NB4 (cell line): ENCODE measurements at places on chromosomes 1 and 21.

GRCh38 chr1:7558481-7558880 lies 212.6 kb upstream of the VAMP3 start:
- no peak for DNase-seq

GRCh38 chr21:41482301-41482700 lies 25.7 kb downstream of the TMPRSS2 start:
- DNase-seq: no peak

GRCh38 chr1:25898223-25899015 lies 7.8 kb downstream of the STMN1 start:
- no peak for DNase-seq

- peak; percentile 86 for DNase-seq
Measured at GRCh38 chr1:209674957-209675564, at the start of gene G0S2. Gene G0S2, plus strand, starts transcription at chr1:209675412. Its CDS starts 273 bp downstream, at chr1:209675685.

- DNase-seq: no peak
Measured at GRCh38 chr21:39390212-39390765, 41.4 kb upstream of the HMGN1 start.

- no peak for DNase-seq
Measured at GRCh38 chr1:230117694-230118093, 50.7 kb downstream of the GALNT2 start.

- DNase-seq: no peak
Measured at GRCh38 chr1:48999321-48999720, 222.6 kb upstream of the BEND5 start.

GRCh38 chr1:32774950-32775634 lies 42.1 kb downstream of the YARS1 start:
- DNase-seq: no peak

- DNase-seq: peak; percentile 11
Measured at GRCh38 chr1:157819896-157820295, at the start of gene FCRL1. Gene FCRL1, minus strand, starts transcription at chr1:157820120. Its CDS starts 83 bp downstream, at chr1:157820037.

- DNase-seq: no peak
Measured at GRCh38 chr1:39174390-39175081, 30.0 kb upstream of the MACF1 start.

DNA sequence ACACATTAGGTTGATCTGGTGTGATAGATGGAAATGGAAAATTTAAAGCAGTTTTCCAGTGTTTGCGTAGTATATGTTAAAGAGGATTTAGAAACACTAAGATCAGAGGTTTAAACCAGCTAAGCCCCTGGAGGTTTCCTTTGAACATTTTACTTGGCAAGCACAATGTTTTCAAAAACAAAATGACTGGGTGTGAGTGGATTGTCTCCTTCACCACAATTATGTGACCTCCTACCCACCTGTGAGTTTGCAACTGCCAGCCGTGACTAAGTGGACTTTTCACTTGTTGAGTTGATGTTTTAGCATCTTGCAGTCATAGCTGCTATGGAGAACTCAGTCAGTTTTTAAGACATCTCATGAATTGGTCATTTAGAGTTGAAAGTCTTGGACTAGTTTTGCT lies 4.7 kb downstream of the CCDC190 start:
- DNase-seq: no peak

- no peak for DNase-seq
Measured at GRCh38 chr21:42780617-42781016, 98.7 kb downstream of the WDR4 start.

- DNase-seq: no peak
Measured at GRCh38 chr1:11761988-11762406, at the start of gene C1orf167. Gene C1orf167, plus strand, starts transcription at chr1:11762193. Its CDS starts 2,208 bp downstream, at chr1:11764401.

DNA sequence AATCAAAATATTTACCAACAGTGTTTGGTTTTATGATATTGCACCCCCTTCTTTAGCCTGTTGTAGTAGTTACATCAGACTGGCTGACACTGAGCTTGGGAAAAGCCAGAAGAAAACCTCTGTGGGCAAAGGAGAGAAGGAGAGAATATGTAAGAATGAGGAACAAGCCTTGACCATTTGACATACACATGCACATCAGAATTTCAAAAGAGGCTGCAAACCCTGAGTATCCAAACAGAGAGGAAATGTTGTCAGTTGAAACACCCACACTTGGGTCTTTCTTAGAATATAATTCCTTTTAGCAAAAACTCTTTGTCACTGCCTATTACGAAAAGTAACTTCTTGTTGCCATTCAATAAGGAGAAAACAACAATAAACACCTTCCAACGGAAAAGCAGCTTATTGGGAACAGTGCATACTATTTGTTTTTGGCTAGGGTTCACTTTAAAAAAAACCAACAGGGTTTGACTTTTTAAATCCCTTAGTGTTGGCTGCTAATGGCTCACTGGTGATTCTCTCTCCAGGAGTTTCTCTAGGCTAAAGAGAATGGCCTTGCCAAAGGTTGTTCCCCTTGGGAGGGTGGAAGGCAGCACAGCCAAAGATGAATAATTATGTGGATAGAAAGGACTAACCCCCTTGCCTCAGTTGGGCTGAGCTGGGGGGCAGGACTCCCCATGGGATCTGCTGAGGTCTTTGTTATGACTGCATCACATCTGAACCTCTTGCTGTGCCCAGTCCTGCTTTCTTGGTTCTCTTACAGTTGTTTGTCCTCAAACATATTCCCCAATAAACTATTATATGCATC lies 48.9 kb downstream of the GORAB start:
- DNase-seq: no peak

DNA sequence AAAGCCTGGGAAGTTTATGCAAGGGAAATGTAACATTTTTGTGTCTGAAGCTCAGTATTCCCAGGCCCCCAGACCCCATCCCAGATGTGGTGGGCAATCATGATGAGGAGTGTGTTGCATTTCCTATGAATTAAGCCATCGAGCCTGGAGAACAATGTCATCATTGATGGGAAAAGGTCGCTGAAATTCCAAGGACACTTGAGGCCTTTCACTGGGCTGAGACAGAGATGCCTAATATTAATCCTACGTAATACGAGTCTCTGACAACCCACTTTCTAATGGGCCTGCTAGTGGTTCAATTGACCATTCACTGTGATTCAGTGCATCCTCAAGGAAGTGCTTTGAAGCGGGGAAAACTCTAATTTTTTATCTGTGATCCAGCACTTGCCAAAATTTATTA lies 291.6 kb downstream of the PLPP3 start:
- DNase-seq: no peak

GRCh38 chr1:232969799-232970198 lies 19.4 kb downstream of the NTPCR start:
- no peak for DNase-seq

DNA sequence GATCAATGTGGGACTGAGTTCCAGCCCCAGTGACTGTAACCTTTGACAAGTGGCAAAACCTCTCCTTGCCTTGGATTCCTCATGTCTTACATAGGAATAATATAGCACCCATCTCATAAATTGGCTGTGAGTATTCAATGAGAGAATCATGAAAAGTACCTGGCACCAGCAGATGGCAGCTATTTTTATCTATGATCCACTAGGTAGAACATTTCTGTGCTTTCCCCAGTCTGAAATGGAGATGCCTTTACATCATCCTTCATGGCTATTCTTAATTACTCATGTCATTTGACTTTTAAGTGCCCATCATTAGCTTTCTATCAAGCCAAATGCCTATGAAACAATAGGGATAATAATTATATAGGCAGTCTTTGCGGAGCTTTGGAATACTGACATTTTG lies 130.1 kb downstream of the TGFB2 start:
- DNase-seq: no peak

- DNase-seq: no peak
Measured at GRCh38 chr1:221696718-221697461, 45.0 kb downstream of the DUSP10 start.
